DMS79 treated with DMSO at 0.1 percent for 48 hours (cell line): ENCODE measurements at places on chromosomes 4 and X.

DNA sequence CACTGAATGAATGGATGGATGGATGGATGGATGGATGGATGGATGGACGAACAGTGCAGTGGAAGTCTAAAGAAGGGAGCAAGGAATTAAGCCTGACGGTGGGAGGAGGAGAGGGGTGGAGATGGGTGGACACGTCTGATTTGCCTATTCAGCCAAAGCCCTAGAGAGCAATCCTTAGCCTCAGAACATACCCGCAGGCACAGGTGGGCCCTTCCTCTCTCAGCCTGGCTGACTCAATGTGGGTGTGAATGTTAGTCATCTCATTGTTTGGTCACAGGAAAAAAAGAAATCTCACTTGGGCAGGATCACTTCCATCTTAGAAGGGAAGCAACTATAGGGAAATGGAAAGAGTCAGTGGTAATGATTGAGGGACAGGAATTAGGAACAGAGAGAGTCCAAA lies 165.9 kb downstream of the PJA1 start:
- no peak for DNase-seq

- DNase-seq, result no peak
These were observed 292.2 kb downstream of the NLGN4X start for GRCh38 chrX:5936438-5936837.

DNA sequence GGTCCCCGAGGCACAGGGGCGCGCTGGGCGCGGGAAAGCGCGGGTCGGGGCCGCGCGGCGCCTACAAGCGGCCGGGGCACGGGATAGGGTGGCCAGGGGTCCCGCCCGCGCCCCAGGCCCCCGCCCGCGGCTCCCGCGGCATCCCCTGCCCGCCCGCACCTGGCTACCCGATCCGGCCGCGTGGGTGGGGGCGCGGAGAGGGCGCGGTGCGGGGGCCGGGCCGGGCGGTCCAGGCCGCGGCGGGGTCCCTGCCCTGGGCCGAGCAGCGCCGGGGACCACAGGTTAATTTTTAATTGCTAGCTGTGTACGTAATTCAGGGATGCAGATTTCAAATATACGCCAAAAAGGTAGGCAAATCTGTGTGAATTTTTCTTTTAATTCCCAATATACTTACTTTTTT lies 44.3 kb upstream of the FAM47C start:
- no peak for DNase-seq

DNA sequence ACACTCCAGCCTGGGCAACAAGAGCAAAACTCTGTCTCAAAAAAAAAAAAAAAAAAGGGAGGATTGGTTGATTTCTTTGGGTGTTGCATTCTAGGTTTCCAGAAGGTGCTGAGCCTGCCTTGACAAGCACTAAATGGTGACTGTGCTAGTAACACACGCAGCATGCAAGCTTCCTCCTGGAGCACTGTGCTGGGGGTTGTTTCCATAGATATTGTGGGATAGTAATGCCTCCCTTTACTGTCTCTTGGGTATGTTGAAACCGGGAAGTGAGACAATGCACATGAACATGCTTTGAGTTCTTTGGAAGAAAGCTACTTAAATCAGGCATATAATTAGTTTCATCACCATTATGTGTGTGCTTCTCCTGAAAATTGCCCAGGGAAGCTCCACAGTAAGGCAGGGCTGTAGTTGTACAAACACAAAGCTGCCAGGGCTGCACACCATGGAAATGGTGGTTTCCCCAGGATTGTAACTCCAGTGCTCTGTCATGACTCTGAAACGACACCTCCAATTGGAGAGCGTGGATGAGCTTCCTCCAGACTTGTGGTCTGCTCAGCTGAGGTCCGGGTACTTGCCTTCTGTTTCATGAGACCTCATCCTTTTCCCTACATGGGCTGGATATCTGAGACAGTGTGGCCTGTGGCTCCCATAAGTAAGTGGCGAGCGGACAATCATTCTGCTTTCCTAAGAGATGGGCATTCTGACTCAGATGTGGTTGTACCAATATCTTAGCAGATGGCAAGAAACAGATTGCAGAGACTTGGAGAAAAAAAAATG lies 31.5 kb upstream of the STOX2 start:
- DNase-seq, result no peak

DNA sequence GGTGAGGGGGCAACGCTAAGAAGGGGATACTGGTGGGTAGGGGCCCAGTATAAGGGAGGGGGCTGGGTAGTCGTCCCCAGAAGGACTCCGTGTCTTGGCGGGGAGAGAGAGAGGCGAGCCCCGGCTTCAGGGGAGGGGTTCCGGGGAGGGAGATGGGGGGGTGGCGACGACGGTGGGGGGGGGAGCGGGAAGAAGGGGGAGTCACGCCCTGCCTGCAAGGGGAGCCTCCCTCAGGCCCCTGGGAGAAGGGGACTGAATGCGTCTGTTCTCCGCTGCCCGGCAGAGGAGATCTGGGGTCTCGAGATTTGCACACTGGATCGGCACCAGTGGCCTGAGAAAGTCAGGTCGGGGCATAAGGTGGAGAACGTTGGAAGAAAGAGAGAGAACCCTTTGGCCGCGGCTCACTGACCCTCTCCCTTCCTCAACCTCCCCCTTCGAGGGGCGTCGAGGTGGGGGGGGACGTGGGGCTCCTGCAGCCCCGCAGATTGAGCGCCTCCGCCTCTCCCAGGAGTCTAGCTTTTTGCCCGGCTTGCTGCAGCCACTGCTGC lies 609 bp upstream of the BCORL1 start:
- DNase-seq, result no peak

- DNase-seq, result no peak
These were observed 179.2 kb downstream of the SLC7A11 start for GRCh38 chr4:138062929-138063328.

DNA sequence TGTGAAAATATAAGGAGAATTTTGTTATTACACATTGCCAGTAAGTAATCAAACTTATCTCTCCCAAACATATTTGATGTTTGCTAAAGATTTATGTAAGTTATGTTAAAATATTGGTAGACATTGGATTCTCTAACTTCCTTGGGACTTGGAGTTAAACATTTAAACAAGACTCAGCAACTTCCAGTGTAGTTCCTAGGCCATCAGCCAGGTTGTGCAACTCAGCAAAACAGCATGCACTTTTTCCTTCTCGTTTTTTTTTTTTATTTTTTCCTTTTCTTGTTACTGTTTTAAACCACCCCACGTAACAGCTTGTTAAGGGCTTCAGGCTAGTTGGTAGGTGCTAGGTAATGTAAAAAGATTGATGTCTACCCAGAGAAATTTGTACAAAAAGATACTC lies 510.4 kb downstream of the ANKRD50 start:
- DNase-seq, result no peak

GRCh38 chr4:3468154-3468553 lies 5.0 kb downstream of the DOK7 start:
- no peak for DNase-seq

GRCh38 chrX:146264763-146265375 lies 447.2 kb downstream of the SLITRK2 start:
- DNase-seq, result no peak

DNA sequence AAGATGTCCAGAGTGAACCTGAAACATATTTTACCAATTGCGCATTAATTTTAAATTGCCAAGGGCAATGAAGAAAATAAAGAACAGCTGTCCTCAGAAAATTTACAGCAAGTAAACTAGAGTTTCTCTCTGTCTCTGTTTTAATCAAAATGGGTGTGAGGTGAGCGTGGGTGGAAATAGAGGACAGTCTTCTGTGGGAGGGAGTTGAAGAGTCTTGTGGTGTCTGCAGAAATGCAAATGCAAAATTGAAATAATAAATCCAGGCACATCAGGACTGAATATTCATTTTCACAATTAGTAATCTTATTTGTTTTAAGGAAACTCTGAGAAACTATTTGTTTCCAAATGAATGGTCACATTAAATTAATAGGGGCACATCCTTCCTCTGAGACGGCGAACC lies 192.0 kb downstream of the ARHGAP10 start:
- no peak for DNase-seq

- DNase-seq, result no peak
These were observed 23.6 kb downstream of the ANTXR2 start for GRCh38 chr4:80049402-80049801.

DNA sequence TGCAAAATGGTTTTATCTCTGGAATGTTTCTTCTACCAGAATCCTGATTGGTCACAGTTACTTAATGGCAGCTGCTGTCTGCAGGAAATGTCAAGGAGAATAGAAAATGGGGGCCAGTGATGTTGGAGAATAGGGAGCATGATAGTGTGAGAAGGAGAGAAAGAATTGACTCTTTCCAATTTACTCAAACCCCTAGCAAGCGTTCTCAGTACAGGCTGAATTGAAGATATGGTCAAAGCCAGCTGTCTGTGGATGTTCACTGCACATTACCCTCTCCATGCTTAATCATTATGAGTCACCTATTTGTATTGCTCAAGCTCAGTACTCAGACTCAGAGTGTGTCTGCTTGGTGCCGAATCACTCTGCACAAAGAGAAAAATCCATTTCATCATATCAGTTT lies 57.8 kb upstream of the FAM47B start:
- DNase-seq, result no peak

GRCh38 chr4:55259294-55259693 lies 86.7 kb upstream of the SRD5A3 start:
- no peak for DNase-seq

DNA sequence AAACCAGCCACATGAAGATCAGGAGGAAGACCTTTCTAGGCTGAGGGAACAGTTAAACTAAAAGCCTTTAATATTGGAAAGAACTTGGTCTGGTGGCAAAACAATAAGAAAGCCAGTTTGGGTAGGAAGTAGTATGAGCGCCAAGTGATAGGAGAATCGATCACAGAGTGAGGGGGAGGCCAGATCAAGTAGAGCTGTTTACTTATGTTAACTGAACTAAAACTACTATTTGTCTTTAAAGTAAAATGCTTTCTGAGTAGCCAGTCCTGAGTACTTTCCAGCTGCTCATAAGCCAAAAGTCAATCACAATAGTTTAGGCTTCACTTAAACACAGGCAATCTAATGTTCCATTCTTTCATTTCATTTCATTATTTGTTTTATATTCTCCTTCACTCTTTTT lies 62.8 kb upstream of the RPA4 start:
- no peak for DNase-seq

GRCh38 chr4:7816771-7817170 lies 122.9 kb downstream of the AFAP1 start:
- DNase-seq, result no peak

- peak; percentile 19 for DNase-seq
These were observed 1.7 kb downstream of the PHF8 start for GRCh38 chrX:54042609-54043021.

GRCh38 chrX:86263526-86263925 lies 115.3 kb downstream of the DACH2 start:
- DNase-seq, result no peak

DNA sequence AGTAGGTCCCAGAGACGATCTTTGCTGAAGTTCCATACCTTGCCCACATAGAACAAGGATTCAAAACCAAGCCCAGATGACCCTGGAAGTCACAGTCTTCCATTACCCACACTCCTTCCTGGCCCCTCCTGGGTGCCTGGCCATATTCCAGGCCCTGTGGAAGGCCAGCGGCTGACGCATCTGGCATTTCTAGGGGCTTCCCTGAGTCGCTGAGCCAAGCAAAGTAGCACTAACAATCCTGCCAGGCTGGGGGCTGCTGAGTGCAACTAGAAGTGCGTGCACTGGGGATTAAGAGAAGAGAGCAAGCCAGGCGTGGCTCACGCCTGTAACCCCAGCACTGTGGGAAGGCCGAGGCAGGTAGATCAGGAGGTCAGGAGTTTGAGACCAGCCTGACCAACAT lies 175.2 kb upstream of the CPEB2 start:
- no peak for DNase-seq

DNA sequence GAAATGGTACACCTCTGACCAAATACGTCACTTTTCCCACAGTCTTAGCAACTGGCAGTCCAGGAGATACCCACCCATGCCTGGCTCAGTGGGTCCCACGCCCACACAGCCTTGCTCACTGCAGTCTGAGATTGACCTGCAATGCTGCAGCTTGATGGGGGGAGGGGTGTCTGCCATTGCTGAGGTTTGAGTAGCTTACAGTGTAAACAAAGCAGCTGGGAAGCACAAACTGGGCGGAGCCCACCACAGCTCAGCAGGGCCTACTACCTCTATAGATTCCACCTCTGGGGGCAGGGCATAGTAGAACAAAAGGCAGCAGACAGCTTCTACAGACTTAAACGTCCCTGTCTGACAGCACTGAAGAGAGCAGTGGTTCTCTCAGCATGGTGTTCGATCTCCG lies 52.7 kb downstream of the AMER1 start:
- DNase-seq, result no peak

DNA sequence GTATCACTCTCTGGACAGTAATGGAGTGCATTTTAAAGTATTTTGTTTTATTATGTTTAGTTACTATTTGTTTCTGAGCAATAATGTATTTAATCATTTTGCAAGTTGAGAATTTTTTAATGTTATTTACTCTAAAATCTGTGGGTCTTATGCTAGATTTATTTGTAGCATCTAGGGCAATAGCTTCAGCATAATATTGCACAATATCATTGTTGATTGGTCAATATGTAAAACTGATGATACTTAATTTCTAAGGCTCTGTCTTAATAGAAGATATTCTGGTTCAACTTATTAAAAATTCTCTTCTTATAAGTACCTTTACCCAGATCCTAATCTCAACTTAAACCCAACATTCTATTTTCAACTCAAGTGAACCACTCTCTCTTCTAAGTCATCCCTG lies 11.5 kb downstream of the SFRP2 start:
- no peak for DNase-seq

GRCh38 chrX:132984058-132984650 lies 25.7 kb upstream of the HS6ST2 start:
- no peak for DNase-seq

GRCh38 chr4:155612074-155612473 lies 54.6 kb upstream of the GUCY1A1 start:
- no peak for DNase-seq

DNA sequence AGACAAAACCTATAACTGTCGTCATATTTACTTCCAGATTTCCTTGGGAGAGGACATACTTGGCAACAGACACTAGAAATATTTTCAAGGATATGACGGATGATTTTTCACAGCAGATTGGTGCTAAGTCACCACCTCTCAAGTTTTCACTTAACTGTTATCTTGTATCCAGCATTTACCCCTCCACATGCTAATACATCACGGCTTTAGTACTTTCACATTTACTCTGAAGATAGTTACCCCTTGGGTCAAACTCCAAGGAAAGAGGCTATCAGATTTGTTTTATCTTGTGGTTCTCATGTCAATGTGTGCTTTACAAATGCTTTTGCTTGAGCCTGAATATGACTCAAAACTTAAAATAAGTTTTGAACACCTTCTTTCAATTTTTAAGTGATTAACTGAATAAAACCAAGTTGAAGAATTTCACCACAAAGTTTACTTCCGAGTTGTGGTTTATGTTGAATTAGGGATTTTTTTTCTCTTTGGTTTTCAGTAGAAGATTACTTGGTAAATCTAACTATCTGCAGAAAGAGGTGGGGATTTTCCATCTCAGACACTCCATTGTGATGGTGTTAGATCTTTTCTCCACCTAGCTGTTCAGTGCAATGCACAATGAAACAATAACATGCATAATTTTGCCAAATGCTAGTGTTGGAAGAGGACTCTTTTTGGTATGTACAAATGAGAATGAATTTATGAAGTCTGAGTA lies 75.4 kb upstream of the FAT1 start:
- no peak for DNase-seq

GRCh38 chr4:20119141-20119540 lies 132.6 kb upstream of the SLIT2 start:
- no peak for DNase-seq
